ENCODE measurements at places on chromosomes 2 and 18. TPM values are rescaled to one million over a fixed set of nuclear protein-coding genes. Genes with fewer than 3 reads are reported as not detected.

The LRRTM4 gene
- total RNA-seq: not detected

DNA sequence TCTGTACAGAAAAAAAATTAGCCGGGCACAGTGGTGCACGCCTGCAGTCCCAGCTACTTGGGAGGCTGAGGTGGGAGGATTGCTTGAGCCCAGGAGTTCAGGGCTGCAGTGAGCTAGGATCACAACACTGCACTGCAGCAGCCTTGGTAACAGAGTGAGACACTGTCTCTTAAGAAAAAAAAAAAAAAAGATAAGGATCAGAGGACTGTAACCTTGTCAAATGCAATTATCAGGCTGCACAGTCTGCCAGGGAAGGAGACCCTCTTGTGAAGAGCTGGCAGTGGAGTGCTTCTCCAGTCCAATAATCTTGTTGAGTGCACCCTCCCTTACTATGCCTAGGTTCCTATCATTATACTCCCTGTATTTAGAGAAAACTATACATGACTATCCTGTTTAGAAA, 330.7 kb downstream of the PDE11A start:
- no peaks in the 10 kb centered on the region for H3K36me3 ChIP-seq
- DNase-seq: no peak
- H3K4me3 ChIP-seq: no peak overlapping the region
- H3K27ac ChIP-seq: no peak overlapping the region
- H3K4me1 ChIP-seq: no peaks in the 10 kb centered on the region
- peaks cover 20% of the 10 kb centered on the region for H3K27me3 ChIP-seq

- no peaks in the 10 kb centered on the region for H3K4me1 ChIP-seq
- no peak overlapping the region for H3K4me3 ChIP-seq
- no peak overlapping the region for H3K27ac ChIP-seq
- no peak for DNase-seq
- no peaks in the 10 kb centered on the region for H3K36me3 ChIP-seq
Measured at GRCh38 chr2:208529796-208530195, 123.2 kb downstream of the PTH2R start.

GRCh38 chr2:73862987-73863386, 29.8 kb upstream of the ACTG2 start:
- no peak overlapping the region for H3K27ac ChIP-seq
- peaks cover 14% of the 10 kb centered on the region for H3K4me1 ChIP-seq
- H3K4me3 ChIP-seq: no peak overlapping the region
- DNase-seq: no peak
- no peaks in the 10 kb centered on the region for H3K27me3 ChIP-seq

All from activated CD4-positive, alpha-beta T cell treated with anti-CD3 and anti-CD28 coated beads, Interleukin-2, amount 10 ng/mL, durations not matched to agents 24 days and 14 days (primary cell).